Cardiac atrium fibroblast (primary cell): ENCODE measurements at places on chromosomes 12 and 14. TPM values are rescaled to one million over a fixed set of nuclear protein-coding genes. Genes with fewer than 3 reads are reported as not detected.

The SERPINA9 gene
- total RNA-seq = not detected in 2 replicates

The PAPOLA gene
- 39.0 and 57.8 TPM in 2 replicates for total RNA-seq

The CCDC175 gene
- total RNA-seq = not detected in 2 replicates

The RTL1 gene
- total RNA-seq = not detected in 2 replicates

The LIMA1 gene
- 98.8 and 103 TPM in 2 replicates for total RNA-seq

The PPP4R4 gene
- total RNA-seq = not detected in 2 replicates
